Thoracic aorta (tissue), 2 donors: ENCODE measurements at places on chromosomes 3 and 15. TPM values are rescaled to one million over a fixed set of nuclear protein-coding genes. Genes with fewer than 3 reads are reported as not detected.

DNA sequence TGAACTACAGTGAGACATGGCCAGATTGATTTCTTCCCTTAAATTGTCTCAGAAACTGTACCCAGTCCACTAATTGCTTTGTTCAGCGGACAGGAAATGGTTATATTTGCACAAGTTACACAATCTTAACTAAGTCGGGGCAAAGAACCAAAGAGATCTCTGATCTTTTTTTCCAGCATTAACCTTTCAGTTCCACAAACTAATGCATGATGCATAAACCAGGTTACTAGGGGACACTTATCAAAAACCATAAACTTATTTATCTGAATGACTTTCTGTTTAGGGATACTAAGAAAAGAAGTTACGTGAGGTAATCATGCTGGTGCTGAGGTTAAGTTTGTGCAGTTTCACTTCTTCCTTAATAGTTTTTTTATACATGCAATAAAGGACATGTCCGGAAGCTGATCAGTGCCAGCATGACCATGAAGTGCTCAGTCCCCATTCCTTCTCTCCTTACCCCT, 22.4 kb downstream of the FNDC3B start:
- H3K27ac ChIP-seq: peak overlapping the region; percentile 42
- H3K4me1 ChIP-seq: peaks cover 76% of the 10 kb centered on the region
- no peaks in the 10 kb centered on the region for H3K27me3 ChIP-seq
- peak overlapping the region; percentile 55 for H3K4me3 ChIP-seq

GRCh38 chr3:196624067-196624790, 15.3 kb upstream of the NRROS start:
- H3K27ac ChIP-seq: no peak overlapping the region
- no peaks in the 10 kb centered on the region for H3K36me3 ChIP-seq
- H3K4me1 ChIP-seq: no peaks in the 10 kb centered on the region
- no peak overlapping the region for H3K4me3 ChIP-seq

Gene KCNAB1
- total RNA-seq: 12.2 TPM

Gene CACNA2D2
- 4.2 TPM for total RNA-seq

Gene CLDN16
- not detected for total RNA-seq
